DMS 273 treated with DMSO at 0.1 percent for 48 hours (cell line): ENCODE measurements at places on chromosomes 1 and 21.

DNA sequence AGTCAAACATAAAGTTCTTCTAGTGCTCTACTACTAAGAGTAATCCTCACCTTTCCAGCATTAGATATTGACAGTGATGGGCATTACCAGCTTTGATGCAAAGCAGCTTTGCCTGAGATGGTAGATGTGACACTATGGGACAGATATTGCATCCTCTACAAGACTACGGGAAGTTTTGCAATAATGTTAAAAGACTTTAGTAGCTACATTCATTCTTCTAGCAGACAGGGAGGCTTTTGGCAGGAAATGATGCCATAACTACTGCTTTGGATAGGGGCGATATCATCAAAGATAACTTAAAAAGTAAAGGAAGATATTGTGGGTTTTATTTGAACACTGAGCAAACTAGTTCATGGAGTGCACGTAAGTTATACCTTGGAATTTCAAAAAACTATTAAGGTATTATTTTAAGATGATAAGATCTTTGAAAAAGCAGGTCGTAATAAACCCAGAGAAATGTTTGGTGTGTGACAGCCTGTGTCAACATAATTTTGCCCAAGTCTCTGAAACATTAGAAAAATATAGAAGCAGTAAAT is 368.3 kb upstream of the TMPRSS15 start:
- DNase-seq, result no peak

- DNase-seq, result no peak
These were observed at the start of gene TEX50 for GRCh38 chr1:173635116-173635515. Gene TEX50 (plus strand): TSS chr1:173635338. CDS start chr1:173635522, 184 bp downstream.

- DNase-seq, result no peak
These were observed 33.3 kb downstream of the RUNX3 start for GRCh38 chr1:24896596-24897262.

GRCh38 chr1:212010004-212010403 is 25.4 kb downstream of the INTS7 start:
- no peak for DNase-seq

GRCh38 chr1:245770156-245770555 is 615.4 kb downstream of the KIF26B start:
- DNase-seq, result no peak

DNA sequence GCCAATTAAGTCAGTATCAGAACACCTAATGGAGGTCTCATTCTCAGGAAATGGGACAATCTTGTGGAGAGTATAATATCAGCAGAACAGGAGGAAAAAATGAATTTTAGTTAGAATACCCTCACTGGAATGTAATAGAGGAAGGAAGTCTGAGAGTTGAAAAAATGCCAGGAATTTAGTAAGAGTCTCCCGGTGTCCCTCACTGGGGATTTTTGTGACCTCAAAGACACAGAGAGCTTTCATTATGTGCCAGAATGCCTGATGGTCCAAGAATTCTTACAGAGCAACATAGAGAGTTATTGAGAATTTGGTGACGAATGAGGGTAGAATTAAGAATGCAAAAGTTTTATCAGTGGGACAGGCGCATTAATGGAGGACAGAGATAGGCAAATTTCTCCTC is 443.5 kb upstream of the B3GALT2 start:
- DNase-seq, result no peak

GRCh38 chr1:247435759-247436147 is 19.8 kb downstream of the NLRP3 start:
- DNase-seq, result no peak

DNA sequence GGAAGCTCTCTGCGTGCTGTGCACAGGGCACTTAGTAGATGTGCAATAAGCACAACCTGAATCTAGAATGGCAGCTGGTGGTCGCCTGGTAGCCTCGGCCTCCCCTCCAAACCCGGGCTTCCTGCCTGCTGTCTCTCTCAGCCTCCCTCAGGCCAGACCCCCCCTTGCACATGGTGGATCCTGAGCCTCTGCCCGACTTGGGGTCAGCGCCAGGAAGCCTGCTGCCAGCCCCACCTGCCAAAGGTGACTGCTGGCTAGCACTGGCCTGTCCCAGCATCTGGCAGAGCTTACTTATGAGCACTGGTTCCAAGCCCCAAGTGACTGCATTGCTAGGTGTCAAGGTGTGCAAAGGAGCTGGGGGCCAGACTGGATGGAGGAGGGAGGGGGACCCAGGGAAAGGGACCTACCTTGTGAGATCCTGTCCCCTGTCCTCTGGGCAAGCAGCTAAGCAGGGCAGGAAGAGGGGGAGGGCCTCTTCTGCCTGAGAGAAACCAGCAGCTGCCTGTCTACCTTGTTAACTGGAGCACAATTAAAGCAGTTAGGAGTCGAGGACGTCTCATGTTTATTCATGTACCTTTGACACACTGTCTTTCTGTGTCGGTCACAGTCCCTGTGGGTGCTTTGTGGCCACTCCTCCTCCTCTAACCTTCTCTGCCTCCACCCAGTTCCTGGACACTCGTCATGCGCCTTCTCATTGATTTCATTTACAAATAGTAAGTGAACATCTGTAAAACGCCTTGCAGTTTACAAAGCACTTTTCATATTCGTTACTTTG is 100.9 kb downstream of the DDX20 start:
- peak; percentile 28 for DNase-seq

DNA sequence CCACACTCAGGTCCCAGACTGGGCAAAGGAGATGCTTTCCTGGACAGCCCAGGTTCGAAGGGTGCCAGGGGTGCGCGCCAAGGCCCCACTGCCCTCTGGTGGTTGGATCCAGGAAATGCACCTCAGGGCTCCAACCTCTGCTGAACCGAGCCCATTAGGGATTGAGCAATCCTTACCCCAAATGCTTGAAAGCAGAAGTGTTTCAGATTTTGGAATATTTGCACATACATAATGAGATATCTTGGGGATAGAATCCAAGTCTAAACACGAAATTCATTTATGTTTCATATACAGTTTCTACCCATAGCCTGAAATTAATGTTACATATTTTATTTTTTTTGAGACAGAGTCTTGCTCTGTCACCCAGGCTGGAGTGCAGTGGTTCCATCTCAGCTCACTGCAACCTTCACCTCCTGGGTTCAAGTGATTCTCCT is 57.4 kb downstream of the SLC9A1 start:
- DNase-seq, result peak; percentile 21

- DNase-seq, result no peak
These were observed 81.2 kb upstream of the TMPRSS2 start for GRCh38 chr21:41589131-41589530.

GRCh38 chr1:42926879-42927242 is 31.8 kb downstream of the SLC2A1 start:
- DNase-seq, result no peak

DNA sequence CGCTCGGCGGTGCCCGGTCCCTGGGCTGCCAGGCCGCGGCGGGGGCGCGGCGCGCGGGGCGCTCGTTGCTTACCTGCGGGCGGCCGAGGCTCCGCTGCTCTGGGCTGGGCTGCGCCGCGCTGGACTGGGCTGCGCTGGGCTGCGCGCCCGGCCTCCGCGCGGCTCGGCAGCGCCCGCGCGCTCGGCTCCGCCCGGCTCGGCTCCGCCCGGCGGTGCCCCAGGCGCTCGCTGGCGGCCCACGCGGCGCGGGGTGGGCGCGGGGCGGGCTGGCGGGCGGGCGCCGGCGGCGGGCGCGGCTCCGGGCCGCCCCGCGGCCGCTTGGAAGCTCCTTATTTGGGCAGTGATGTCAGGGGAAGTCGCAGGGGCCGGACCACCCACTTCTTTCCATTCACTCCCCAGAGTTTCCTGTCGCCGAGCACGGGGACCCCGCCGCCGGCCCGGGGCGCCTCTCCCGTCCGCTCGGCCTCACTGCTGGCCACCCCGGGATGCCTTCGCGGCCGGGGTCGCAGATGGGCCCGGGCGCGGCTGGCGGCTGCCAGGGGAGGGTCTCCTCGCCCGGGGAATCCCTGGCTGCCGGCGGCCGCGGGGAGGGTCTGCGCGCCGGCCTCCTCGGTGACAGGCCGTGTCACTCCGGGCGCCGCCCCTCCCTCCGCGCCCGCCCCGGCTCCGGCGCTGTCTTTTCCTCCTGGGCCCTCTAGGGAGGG is 177.7 kb upstream of the EDN2 start:
- peak; percentile 36 for DNase-seq

DNA sequence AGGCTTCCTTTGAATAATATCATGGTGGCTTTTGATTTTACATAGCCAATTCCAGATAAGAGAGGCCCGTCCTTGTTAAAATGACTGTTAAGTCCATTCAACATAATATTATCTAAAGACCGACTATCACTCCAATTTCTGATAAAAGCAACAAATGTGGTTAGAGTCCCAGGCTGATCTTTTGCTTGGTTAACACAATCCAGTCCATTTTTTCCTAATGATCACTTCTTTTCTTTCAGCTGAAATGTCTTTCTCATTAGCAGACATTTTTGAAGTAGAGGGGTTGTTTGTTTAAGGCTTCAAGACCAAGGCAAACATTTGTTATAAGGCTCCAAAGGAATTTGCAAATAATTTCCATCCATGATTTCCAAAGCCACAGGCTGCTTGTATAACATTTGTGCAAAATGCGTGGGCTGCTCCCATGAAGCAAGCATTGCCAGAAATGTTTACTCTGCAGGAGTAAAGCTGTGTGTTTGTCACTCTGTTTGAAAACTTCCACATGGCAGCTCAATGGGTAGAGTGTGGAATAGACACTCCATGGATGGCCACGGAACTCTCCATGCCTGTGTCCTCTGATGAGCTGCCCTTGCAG is 111.5 kb downstream of the PSMG1 start:
- DNase-seq, result no peak

GRCh38 chr1:198496216-198497143 is 44.0 kb downstream of the ATP6V1G3 start:
- no peak for DNase-seq

DNA sequence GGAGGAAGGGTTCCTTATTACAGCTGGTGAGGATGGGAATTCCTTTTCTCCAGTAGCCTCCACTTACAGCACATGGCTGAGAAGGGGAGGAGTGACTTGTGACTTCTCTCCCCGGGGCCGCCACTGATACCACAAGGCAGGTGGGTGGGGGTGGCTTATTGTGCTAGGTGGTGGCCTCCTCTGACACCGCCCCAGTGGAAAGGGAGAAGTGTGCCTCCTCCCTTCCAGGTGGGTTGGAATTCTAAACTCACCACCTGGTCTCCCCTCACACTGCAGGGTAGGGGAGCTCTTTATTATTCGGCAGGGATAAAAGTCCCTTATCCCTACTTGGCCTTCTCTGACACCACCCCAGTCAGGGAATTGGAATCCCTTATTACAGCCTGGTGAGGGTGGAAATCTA is 89.5 kb downstream of the CCDC30 start:
- DNase-seq, result no peak

GRCh38 chr1:162298266-162298665 is 78.4 kb downstream of the SPATA46 start:
- DNase-seq, result no peak

- no peak for DNase-seq
These were observed 12.1 kb upstream of the CDK11B start for GRCh38 chr1:1670866-1671265.

DNA sequence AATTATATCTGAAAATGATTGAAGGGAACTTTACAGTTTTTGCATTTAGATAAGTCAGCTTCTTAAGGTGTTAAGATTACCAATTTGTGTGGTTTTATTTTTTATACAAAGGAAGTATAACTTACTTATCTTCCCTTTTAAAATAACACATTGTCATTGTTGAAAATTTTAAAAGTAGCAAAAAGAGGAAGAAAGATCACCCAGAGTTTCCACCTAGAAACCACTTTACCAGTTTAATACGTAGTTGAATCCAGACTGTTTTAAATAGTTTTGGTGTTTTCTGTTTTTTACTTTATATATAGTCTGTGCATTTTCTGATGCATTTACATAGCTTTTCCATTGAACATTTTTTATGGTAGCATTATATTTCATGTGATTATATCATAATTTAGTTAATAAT is 6.1 kb downstream of the CCDC18 start:
- DNase-seq, result no peak

DNA sequence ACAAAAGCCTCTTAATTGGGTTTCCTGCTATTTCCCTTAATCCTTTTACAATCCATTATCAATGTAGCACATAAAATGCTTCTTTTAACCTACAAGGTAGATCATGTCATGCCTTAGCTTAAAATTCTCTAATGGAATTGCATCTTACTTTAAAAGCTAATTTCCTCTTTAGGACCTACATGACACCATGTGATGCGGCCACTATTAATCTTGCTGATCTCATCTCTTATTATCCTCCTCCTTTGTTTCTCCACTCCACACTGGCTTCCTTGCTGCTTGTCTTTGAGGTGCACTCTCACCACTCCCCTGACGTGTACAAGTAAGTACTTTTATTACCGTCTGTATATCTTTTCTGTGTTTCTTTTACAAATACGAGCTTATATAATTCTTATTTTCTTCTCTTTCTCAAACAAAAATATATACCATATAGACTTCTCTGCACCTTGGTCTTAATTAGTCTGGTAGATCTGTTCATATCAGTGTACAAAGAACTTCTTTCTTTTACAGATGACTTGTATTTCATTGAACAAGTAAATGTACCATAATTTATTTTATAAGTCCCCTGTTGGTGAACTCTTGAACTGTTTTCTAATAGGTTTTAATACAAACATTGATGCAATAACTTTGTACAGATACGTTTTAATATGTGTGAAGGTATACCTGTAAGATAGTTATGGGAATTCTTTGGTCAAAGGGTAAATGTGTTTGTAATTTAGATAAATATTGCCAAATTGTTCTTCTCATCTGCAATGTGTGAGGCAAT is 28.2 kb downstream of the GPR88 start:
- DNase-seq, result no peak

GRCh38 chr21:43015906-43016540 is 41.7 kb downstream of the PKNOX1 start:
- no peak for DNase-seq

GRCh38 chr21:36156815-36157670 is at the start of gene DOP1B:
Gene DOP1B (plus strand): TSS chr21:36156824. CDS start chr21:36164734, 7,910 bp downstream.
- no peak for DNase-seq

DNA sequence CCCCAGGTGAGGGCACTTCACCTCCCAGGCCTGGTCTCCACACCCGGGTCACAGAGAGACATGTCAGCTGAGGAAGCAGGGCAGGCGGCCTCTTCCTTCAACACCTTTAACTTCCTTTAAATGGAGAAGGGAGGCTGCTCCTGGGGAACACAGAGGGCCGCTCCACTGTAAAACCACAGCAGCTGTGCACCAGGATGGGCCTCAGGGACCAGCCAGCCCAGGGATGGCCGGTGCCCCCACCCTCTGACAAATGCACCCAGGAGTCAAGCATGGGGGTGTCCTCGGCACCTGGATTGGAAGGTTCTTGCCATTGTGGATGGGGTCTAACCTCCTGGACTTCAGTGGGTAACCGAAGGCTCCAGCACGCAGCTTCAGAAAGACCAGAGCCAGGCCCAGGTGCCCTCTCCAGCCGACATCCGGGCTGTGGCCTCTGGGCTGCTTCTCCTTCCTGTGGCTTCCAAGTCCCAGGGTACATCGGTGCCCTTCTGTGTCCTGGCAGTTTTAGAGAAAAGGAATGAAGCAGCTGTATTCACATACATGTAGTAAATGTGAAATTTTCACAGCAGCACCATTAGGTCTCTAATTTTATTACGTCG is 121.7 kb upstream of the COL6A1 start:
- DNase-seq, result no peak

DNA sequence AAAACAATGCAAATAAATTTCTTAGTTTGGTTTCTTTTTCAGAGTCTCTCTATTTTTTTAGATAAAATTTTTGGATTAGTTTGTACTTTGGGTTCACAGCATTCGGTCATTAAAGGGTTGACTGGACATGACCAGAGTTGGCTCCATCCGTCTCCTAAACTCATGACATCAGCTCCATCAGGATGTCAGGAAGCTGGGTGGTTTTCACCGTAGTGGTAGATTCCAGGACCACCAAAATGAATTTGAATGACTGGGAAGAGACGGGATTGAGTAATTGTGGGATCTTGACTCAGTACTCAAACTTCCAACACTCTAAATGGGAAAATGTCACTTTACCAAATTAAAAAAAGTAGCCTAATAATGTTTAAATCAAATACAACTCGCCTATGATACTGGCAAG is 279.2 kb upstream of the DUSP10 start:
- no peak for DNase-seq
